Prostate gland (tissue), 2 donors: ENCODE measurements at places on chromosomes 5 and 9. TPM values are rescaled to one million over a fixed set of nuclear protein-coding genes. Genes with fewer than 3 reads are reported as not detected.

Gene AGXT2
- total RNA-seq, result not detected

GRCh38 chr9:88997646-88998045 is 6.4 kb downstream of the S1PR3 start:
- H3K27ac ChIP-seq, result no peak overlapping the region
- DNase-seq, result no peak
- no peaks in the 10 kb centered on the region for H3K36me3 ChIP-seq

GRCh38 chr5:142609142-142609541 is 76.7 kb downstream of the FGF1 start:
- no peak overlapping the region for H3K4me3 ChIP-seq
- no peak for DNase-seq
- H3K27me3 ChIP-seq, result no peaks in the 10 kb centered on the region

Gene CKS2
- 87.4 TPM for total RNA-seq

Gene PPP2R2B
- 0.68 TPM for total RNA-seq

- H3K4me3 ChIP-seq, result peak overlapping the region; percentile 96
- H3K36me3 ChIP-seq, result peaks cover 4% of the 10 kb centered on the region
- no peak for DNase-seq
- peaks cover 7% of the 10 kb centered on the region for H3K4me1 ChIP-seq
- H3K27me3 ChIP-seq, result no peaks in the 10 kb centered on the region
These were observed 1.0 kb downstream of the MRPS2 start for GRCh38 chr9:135501261-135502167.

GRCh38 chr5:79742549-79743136 is 53.0 kb downstream of the CMYA5 start:
- no peaks in the 10 kb centered on the region for H3K4me1 ChIP-seq
- no peak overlapping the region for H3K27ac ChIP-seq
- DNase-seq, result no peak
- H3K4me3 ChIP-seq, result no peak overlapping the region

DNA sequence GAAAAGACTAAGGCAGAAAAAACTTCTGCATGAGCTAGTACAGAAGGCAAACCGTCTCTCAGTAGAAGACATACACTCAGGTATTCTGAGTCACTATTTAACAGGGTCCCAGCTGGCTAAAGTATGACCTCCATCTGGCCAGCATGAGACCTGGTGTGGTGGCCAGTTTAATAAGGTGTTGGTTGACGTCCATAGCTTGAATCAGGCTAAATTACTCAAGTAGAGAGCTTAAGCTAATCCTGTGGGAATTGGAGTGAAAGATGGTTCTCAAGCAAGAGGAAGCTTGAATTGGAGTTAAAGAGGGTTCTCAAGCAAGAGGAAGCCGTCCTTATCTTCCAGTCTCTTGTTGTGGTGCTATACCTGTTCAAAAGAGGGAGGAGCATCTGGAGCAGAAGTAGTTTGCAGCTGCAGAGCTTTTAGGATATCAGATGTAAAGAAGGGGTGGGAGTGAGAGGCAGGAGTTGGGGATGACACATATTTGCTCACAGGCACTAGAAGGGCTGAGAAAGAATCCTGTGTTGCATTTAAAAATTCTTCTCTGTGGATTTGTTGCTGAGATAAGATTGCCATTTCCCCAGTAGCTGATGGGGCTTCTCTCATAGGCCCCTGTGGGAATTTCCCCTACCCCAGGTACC is 136.1 kb upstream of the RUSC2 start:
- H3K4me1 ChIP-seq, result no peaks in the 10 kb centered on the region
- H3K36me3 ChIP-seq, result no peaks in the 10 kb centered on the region
- no peaks in the 10 kb centered on the region for H3K27me3 ChIP-seq
- no peak overlapping the region for H3K27ac ChIP-seq

DNA sequence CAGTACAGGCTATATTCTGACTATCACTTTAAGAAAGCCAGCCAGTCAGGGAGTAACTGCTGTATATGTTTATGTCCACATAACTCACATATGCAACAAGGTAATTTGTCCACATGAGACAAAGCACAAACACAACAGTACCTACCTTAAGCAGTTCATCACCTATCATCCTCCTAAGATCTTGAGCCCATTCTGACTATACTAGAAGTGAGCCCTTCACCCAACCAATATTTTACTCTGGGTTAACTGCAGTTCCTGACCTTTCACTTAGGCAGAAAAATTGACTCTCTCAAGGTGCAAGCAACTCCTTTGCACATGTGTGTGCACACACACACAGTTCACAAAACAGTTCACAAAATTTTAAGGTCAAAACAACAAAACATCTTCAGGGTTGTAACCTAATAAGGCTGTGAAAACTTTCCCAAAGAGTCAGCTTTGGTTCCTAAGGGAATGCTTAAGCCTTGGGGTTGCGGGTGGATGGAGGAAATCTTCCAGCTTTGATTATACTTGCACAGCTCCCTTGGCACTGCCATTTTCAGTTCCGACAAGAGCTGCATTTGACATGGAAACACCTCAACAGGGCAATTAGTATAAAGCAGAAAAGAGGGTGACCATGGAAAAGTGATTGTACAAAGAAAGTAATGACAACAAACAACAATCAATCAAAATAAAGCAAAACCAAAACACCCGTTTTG is 215.3 kb downstream of the NFIB start:
- peak overlapping the region; percentile 43 for H3K27ac ChIP-seq
- no peaks in the 10 kb centered on the region for H3K27me3 ChIP-seq
- no peaks in the 10 kb centered on the region for H3K36me3 ChIP-seq
- no peak overlapping the region for H3K4me3 ChIP-seq
- peaks cover 3% of the 10 kb centered on the region for H3K4me1 ChIP-seq
- no peak for DNase-seq

GRCh38 chr5:159067201-159067600 is 32.5 kb downstream of the EBF1 start:
- H3K36me3 ChIP-seq, result no peaks in the 10 kb centered on the region
- no peak overlapping the region for H3K4me3 ChIP-seq
- no peaks in the 10 kb centered on the region for H3K27me3 ChIP-seq
- DNase-seq, result no peak
- no peaks in the 10 kb centered on the region for H3K4me1 ChIP-seq
- H3K27ac ChIP-seq, result no peak overlapping the region

Gene CCL27
- not detected for total RNA-seq

DNA sequence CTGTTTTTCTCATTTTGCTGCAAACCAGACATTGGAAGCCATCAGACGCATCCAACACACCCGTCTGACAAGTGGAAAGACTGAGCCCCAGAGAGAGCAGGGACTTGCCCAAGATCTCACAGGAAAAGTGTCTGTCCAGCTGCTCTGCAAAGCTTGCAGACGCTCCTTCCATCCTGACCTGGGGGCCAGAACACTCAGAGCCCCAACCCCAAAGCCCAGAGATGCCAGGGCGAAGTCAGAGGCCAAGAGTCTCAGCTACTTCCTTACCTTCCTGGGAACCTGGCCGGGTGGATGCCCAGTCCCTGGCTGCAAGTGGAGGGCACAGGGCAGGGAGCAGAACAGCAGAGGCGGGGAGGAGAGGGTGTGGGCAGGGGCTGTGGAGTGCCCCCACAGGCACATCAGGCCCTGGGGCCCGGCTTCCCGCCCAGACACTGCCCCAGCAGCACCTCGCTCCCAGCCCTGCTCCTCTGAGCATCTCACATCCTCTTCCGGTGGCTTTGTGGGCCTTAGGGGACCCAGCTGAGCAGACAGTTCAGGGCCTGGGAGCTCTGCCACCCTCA is 9.7 kb upstream of the RALGDS start:
- H3K4me3 ChIP-seq, result no peak overlapping the region
- H3K36me3 ChIP-seq, result no peaks in the 10 kb centered on the region
- H3K27ac ChIP-seq, result no peak overlapping the region
- H3K4me1 ChIP-seq, result peaks cover 52% of the 10 kb centered on the region
- H3K27me3 ChIP-seq, result no peaks in the 10 kb centered on the region

GRCh38 chr9:89759572-89759971 is 154.8 kb downstream of the GADD45G start:
- DNase-seq, result no peak
- peaks cover 6% of the 10 kb centered on the region for H3K4me1 ChIP-seq
- no peaks in the 10 kb centered on the region for H3K27me3 ChIP-seq
- H3K36me3 ChIP-seq, result no peaks in the 10 kb centered on the region
- H3K4me3 ChIP-seq, result no peak overlapping the region

- no peaks in the 10 kb centered on the region for H3K36me3 ChIP-seq
- no peaks in the 10 kb centered on the region for H3K4me1 ChIP-seq
- DNase-seq, result peak; percentile 18
- H3K27ac ChIP-seq, result peak overlapping the region; percentile 63
These were observed 688 bp downstream of the CNTLN start for GRCh38 chr9:17135295-17136160.

DNA sequence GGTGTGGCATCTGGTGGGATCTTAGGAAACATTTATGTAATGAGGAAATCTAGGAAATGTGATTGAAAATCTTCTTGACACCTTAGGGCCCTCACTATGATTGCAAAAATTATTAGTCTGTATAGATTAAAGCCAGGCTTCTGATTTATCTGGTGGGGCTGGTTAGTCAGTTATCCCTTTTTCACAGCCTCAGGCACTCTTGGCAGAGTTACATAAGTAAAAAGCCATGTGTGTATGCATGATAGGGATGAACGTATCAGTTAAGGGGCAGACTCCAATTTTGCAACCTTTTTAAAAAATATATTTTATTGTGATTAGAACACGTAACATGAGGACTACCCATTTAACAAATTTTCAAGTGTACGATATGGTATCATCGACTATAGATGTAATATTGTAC is 30.6 kb upstream of the RAB14 start:
- no peaks in the 10 kb centered on the region for H3K36me3 ChIP-seq
- no peak overlapping the region for H3K4me3 ChIP-seq
- no peak overlapping the region for H3K27ac ChIP-seq
- DNase-seq, result no peak
- no peaks in the 10 kb centered on the region for H3K4me1 ChIP-seq

Gene FCN2
- not detected for total RNA-seq

DNA sequence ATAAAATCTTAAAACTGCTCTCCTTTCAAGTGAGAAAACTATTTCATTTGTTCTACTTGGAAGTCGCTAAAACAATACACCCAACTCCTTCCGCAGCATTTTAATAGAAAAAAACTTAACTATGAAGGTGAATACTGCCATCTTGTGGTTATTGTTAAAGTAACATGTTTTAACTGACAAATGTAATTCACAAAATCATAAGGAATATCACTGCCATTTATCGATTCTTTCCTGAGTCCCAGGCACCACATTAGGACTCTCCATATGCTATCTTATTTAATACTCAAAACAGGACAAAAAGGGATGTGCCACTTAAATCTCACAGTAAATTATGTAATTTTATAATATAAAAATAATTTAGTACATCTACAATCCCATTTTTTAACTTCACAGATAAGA is 130.5 kb upstream of the ITGA1 start:
- no peak overlapping the region for H3K4me3 ChIP-seq
- H3K27ac ChIP-seq, result no peak overlapping the region
- H3K4me1 ChIP-seq, result no peaks in the 10 kb centered on the region
- no peaks in the 10 kb centered on the region for H3K27me3 ChIP-seq
- DNase-seq, result no peak

DNA sequence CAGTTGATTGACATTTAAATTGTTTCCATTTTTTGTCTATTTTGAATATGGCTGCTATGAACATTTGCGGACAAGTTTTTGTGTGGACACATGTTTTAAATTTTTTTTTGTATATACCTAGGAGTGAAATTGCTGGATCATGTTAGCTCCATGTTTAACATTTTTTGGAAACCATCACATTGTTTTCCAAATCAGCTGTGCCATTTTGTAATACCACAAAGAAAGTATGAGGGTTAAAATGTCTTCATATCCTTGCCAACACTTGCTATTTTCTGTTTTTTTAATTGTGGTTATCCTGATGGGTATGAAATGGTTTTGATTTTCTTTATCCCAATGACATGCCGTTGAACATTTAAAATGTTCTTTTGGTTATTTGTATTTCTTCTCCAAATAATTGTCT is 52.1 kb downstream of the CARTPT start:
- H3K36me3 ChIP-seq, result no peaks in the 10 kb centered on the region
- no peak overlapping the region for H3K4me3 ChIP-seq
- H3K4me1 ChIP-seq, result no peaks in the 10 kb centered on the region
- no peak overlapping the region for H3K27ac ChIP-seq
- no peak for DNase-seq

Gene CA9
- total RNA-seq, result not detected

DNA sequence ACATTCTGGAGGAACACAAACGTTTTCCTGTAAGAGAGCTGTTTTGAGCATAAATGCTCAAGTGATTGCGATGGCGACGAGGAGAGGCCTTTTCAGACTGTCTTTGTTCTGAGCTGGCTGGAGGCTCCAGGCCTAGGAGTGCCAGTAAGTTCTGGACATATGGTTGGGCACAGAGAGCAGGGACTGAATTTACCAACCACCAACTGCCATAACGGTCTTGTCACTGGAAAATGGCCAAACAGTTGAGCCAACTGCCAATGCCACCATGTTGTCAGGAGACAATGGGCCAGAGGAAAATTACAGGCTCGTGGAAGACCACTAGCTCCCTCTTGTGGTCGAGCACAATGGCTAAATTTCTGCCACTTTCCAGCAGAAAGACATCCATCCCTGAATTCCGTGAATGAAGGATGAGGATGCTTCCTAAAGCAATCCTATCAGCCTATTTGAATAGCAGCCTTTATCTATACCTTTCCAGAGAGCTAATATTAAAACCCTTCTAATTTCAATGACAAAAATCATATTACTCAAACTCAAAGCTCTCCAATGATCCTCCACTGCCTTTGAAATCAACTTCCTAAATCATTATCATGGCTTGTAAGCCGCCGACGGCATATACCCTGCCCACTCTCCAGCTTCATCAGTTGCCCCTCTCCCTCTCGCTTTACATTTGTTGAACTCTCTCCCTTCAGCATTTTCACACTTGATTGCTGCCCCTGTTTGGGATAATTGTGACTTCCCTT is 66.9 kb upstream of the GLIS3 start:
- no peaks in the 10 kb centered on the region for H3K36me3 ChIP-seq
- H3K27ac ChIP-seq, result no peak overlapping the region
- no peak overlapping the region for H3K4me3 ChIP-seq
- no peak for DNase-seq
- H3K27me3 ChIP-seq, result no peaks in the 10 kb centered on the region
- no peaks in the 10 kb centered on the region for H3K4me1 ChIP-seq

DNA sequence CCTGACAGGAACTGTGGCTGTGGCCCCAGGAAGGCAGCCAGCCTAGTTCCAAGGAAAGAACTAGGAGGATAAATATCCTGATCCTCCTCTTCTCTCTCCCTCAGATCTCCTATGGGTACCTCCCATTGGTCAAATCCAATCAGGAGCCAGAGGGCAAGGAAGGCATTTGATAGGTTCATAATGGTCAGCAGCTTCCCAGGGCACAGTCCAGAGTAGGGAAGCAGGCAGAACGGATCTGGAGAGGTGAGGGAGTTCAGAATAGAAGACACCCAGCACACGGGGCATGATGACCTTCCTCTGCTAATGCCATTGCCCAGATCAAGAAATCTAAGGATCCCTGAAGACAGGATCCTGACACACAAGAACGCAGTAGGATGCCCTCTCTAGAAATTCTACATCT is 8.6 kb downstream of the ABLIM3 start:
- H3K27ac ChIP-seq, result no peak overlapping the region
- H3K4me1 ChIP-seq, result no peaks in the 10 kb centered on the region
- no peak overlapping the region for H3K4me3 ChIP-seq

Gene MPDZ
- total RNA-seq, result 26.9 TPM
